ENCODE measurements at places on chromosomes 11 and 22. TPM values are rescaled to one million over a fixed set of nuclear protein-coding genes. Genes with fewer than 3 reads are reported as not detected.

GRCh38 chr11:3022300-3022967 is 30.3 kb upstream of the NAP1L4 start:
- peak; percentile 24 for DNase-seq

- no peak for DNase-seq
Observed at GRCh38 chr22:28252539-28252938, 333.5 kb upstream of the PITPNB start.

- peak; percentile 57 for DNase-seq
Observed at GRCh38 chr11:7657306-7658025, 15.8 kb downstream of the CYB5R2 start.

- DNase-seq: no peak
Observed at GRCh38 chr11:75345455-75346160, 5.9 kb downstream of the ARRB1 start.

- DNase-seq: no peak
Observed at GRCh38 chr11:75574698-75575602, 12.9 kb downstream of the SERPINH1 start.

- peak; percentile 23 for DNase-seq
Observed at GRCh38 chr11:8219257-8220021, 44.2 kb downstream of the LMO1 start.

- DNase-seq: no peak
Observed at GRCh38 chr22:36015155-36015810, 13.3 kb downstream of the RBFOX2 start.

GRCh38 chr11:1228921-1229451 is 6.1 kb downstream of the MUC5B start:
- DNase-seq: no peak

- no peak for DNase-seq
Observed at GRCh38 chr22:37069319-37069718, 17.8 kb downstream of the KCTD17 start.

- DNase-seq: peak; percentile 64
Observed at GRCh38 chr11:120660024-120660565, 148.5 kb downstream of the GRIK4 start.

DNA sequence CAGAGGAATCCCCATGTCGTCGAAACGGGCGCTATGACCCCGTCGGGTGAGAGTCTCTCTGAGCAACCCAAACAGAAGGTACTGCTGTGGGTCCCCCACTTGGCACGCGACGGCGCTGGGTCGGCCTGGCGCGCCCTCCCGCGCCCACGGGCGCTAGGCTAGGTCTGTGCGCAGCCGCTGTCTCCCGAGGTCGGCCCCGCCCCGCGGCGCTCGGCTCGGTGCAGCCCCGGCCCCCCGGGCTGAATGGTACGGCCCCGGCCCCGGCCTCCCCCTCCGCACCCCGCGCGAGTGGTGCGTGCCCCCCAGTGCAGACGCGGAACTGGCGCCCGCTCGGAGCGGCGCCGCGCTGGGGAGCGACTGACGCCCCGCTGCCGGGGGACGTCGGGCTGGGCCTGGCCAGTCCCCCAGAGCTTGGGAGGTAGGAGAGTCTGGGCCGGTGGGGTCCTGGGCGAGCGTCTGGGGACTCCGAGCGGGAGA is at the start of gene MADD:
Gene MADD (plus strand): TSS at position 305 of the 477 bp plus-strand sequence.
- peak; percentile 90 for DNase-seq

DNA sequence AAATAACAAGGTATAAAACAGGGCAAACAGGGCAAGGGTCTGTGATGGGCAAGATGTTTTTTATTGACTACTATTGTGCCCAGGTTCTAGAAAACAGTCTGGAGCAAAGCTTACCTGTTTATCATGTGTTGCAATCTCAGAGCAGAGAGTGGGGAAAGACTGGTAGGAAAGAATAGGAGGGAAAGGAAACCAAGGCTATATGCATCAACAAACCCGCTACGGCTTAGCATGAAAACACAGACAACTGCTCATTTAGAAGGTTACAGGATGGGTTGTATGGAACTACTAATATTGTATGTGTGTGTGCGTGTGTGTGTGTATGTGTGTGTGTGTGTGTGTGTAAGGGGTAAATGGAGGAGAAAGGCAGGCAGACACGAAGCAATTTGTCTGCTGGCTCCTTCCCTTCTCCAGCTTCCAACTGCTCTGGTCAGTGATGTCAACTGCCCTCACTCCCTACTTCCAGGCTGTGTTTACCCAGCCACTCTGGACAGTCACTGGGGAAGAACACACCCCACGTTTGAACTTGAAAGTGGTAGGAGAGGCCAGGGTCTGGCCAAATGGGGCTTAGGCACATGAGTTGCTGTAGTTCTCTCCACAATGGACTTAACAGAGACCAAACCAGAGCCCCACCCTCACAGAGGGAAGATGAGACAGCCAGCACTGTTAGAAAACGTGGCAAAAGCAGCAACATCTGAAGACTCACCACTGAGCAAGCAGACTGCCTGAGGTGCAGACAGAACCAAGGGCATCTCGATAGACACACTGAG is 47.0 kb downstream of the GAB2 start:
- DNase-seq: no peak

DNA sequence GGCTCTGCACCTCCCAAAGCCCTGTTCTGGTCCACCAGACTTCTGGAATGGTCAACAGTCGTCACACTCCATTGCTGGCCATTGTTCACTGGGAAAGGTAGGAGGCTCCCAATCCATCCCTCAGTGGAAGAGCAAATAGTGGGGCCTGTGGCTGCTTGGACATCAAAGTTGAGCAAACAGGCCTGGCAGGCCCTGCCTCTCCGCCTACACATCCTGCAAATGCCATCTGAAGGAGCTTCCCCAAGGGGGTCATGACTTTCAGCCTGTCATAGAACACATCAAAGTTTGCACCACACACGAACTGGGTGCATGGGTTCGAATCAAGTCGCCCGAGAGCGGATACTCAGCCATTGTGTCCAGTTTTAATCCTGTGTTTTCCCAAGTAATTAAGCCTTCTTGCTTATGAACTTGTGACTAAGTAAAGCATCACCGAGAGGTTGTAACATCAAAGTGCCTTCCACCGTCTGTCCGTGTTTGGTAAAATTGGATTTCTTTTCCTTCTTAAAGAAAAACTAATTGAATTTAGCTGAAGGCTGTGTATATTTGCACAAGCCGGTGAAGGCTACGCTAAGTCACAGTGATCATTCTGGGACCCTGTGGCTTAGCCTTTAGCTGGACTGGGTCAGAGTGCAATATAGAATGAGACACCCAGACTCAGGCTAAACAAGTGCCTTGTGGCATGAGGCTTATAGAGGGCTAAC is 36.1 kb downstream of the CLPB start:
- no peak for DNase-seq

DNA sequence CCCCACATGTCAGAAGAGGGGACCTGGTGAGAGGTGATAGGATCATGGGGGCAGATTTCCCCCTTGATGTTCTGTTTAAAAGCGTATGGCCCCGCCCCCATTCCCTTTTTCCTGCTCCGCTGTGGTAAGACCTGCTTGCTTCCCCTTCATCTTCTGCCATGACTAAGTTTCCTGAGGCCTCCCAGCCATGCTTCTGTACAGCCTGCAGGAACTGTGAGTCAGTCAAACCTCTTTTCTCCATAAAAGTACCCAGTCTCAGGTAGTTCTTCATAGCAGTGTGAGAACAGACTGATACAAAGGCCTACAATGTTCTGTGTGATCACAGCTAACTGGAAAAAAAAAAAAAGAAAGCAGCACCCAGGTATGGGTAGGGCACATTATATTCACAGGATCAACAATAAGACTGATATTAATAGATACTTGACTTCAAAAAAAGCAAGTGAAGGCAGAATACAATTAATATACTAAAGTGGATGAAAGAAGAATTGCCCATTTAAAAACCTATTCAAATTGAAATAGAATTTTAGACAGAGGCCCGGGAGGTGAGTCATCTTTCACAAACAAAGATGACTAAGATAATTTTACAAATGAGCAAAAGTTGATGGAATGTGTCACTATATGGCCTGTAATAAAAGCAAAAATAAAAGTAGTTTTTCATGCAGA is 1.7 kb upstream of the OR52K1 start:
- DNase-seq: no peak

DNA sequence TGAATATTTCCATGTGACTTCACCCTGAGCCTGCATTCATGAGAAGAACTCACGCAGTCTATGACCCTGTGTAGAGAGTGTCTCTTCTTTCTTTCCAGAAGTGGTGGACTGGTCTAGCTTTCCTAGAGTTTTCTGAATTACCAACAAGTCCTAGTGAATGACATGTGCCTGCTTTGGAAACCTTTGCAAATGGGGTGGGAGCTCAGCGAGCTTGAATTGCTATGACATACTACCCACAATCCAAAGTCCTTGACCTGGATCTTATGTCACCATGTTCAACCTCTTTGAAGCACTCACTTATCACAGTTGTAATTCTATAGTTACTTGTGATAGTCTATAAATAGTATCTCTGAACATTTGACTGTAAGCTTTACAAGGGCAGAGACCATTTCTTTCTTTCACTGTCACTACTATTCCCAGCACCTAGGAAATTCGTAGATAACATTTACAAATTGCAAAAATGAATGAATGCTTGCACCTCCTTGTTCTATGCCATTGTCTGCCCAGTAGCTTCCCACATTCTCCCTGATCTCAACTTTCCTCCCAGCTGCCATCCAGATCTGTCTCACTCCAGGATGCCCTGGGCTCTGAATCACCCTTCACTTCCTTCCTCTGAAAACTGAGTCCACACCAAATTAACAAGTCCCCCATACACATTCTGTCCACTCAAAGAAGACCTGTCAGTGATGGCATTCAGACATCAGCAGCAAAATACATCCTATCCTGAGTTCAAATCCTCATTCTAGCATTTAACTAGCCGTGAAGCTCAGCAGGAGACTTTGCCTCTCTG is 201.9 kb upstream of the SESN3 start:
- DNase-seq: no peak

DNA sequence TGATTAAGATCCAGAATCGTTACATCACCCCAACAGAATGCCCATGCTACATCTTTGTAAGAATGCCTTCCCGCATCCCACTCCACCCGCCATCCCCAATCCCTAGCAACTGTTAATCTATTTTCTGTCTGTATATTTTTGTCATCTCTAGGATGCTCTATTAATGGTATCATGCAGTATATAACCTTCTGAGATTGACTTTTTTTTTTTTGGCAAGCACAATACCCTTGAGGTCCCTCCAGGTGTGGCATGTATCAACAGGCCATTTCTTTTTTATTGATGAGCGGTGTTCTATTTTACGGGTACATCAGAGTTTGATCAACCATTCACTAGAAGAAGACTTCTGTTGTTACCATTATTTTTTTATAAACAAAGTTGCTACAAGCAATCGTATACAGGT is 30.2 kb upstream of the SCN3B start:
- DNase-seq: no peak

DNA sequence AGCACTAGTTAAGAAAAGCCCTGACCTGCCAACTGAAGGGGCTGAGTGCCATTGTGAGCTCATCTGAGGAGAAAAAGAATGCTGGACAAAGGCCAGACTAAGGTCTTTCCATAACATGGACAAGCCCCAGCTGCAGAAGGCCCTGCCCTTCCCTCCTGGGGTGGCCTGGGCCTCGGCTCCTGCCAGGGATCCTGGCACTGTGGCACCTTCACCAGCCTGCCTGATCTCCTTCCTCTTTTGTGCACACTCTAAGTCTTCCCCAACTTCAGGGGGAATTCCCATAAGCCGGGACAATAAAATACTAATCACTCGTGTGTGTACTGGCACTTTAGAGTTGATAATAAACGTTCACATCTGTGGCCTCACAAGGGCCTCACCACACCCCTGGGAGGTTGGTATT is 9.9 kb downstream of the TMPRSS13 start:
- no peak for DNase-seq

- no peak for DNase-seq
Observed at GRCh38 chr11:17845431-17845881, 110.9 kb downstream of the KCNC1 start.

DNA sequence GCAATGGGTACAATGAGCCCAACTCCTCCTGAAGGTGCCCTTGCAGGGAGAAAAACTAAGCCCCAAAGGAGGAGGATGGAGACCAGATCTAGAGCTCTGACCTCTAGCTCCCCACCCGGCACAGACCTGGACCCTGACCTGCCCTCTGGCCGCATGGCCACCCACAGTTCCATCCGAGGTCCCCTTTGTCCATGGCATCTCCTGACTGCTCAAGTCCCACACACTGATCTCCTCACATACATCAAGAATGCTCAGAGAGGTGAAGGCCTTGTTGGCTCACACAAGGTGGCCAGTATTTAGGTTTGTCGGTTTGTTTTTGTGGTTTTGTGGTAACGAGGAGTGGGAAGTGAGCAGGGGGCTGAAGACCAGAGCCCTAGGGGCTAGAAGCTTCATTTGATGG is 423.5 kb upstream of the B3GAT1 start:
- no peak for DNase-seq

DNA sequence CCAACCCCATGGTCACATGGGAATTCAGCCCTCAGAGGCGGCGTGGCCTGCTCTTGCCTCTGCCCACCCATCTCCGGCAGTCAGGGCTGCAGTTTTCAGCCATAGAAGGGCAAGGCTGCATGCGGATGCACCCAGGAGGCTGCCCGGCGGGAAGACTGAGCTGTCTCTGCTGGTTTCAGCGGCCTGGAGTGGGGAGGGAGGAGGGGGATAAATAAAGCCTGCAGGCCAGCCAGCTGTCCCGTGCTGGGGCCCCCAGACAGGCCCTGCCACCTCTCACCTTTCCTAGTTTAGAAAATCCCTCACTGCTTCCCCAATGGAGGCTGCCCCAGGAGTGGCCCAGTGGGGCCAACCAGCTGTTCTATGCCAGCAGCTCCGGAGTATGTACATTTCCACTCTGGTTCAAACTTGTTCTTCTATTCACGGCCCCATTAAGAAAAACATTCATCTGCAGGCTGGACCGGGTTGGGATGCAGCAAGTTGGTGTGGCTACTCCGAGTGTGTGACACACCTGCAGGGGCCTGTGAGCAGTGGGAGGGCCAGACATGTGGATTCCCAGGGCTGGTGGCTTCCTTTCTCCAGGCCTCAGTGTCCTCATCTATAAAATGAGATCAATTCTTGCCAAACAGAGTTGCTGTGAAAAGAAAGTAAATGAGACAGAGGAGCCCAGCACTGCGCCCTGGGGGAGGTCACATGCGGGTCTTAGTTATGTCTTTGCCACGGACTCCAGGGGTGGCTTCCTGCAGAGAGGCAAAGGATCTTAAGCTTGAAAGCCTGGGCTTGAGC is 5.0 kb downstream of the MICALL1 start:
- DNase-seq: no peak

DNA sequence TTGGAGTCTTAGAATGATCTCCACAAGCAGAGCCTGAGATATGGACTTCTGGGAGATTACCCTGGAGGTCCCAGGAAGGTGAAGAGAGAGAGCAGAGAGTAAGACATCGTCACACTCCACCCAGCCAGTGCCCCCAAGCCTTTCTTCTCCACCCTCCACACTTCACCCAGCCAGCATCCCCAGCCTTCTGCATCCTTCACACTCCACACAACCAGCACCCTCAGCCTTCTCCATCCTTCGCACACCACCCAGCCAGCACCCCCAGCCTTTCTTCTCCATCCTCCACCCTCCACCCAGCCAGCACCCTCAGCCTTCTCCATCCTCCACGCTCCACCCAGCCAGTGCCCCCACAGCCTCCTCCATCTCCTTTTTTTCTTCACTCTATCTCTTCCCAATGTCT is 603.9 kb upstream of the B3GAT1 start:
- no peak for DNase-seq

PLAAT5 gene
- 0.95 TPM for total RNA-seq

GSC2 gene
- not detected for total RNA-seq

SPON1 gene
- total RNA-seq: 0.18 TPM

EFCAB6 gene
- 0.35 TPM for total RNA-seq

RFPL3 gene
- not detected for total RNA-seq

DTX4 gene
- 0.59 TPM for total RNA-seq

All from natural killer cell (primary cell).